ENCODE measurements at places on chromosomes 12 and 14.

- DNase-seq, result peak; percentile 58
These were observed 7.6 kb upstream of the STAT6 start for GRCh38 chr12:57118711-57119271.

- DNase-seq, result no peak
These were observed 77.8 kb upstream of the MAX start for GRCh38 chr14:65179918-65180724.

DNA sequence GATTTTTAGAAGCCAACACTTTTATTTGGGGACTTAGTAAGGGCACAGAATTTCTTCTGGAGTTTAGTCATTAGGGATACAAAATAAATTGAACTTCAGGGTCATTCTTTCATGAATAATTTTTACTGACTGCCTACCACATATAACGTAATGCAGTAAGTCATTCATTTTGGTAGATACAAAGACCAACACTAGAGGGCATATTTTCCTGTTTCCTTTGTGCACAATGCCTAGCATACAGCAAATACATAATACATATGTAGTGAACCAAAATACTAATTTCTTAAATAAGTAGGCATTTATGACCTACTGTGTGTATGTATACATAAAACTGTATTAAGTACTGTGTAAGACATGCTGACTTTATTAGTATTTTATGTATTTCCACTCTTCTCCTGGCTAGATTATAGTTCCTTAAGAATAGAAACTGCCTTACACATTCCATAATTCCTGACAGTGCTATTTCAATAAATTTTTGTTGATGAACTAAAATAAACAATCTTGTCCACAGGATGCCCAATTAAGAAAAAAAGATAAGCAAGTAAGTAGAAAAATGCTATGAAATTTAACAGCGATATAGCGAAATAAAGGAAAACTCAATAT, 47.9 kb downstream of the PPP1R12A start:
- DNase-seq, result peak; percentile 75

DNA sequence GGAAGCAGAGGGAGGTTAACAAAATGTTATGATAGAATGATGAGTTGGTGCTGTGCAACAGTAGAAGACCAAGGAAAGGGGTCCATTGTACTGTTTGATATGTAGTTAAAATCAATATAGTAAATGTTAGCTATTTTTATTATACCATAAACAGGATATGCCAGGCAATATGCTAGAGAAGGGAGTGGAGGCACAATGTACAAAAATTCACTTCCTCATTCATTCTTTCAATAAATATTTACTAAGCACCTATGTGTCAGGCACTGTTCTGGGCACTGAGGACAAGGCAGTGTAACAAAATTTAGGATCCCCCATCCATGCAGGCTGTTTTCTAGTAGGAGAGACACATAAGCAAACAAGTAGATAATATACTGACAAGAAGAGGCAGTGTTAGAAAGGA, 25.0 kb downstream of the FGD6 start:
- DNase-seq, result no peak

- no peak for DNase-seq
These were observed 244.7 kb upstream of the KRR1 start for GRCh38 chr12:75756111-75756510.

All from Kasumi-1 (cell line).